Activated T-helper 17 cell treated with anti-CD3 and anti-CD28 coated beads, Interleukin-2, amount 50 U/mL, for 72 hours (primary cell): ENCODE measurements at places on chromosomes 5 and 9.
A peak's percentile ranks its signal among the peaks of the same experiment; 100 is the strongest.

GRCh38 chr9:106110483-106110882 is 416.1 kb downstream of the TMEM38B start:
- H3K4me3 ChIP-seq: no peak overlapping the region
- H3K27ac ChIP-seq: no peak overlapping the region
- no peaks in the 10 kb centered on the region for H3K36me3 ChIP-seq
- ATAC-seq: no peak
- H3K27me3 ChIP-seq: no peaks in the 10 kb centered on the region

DNA sequence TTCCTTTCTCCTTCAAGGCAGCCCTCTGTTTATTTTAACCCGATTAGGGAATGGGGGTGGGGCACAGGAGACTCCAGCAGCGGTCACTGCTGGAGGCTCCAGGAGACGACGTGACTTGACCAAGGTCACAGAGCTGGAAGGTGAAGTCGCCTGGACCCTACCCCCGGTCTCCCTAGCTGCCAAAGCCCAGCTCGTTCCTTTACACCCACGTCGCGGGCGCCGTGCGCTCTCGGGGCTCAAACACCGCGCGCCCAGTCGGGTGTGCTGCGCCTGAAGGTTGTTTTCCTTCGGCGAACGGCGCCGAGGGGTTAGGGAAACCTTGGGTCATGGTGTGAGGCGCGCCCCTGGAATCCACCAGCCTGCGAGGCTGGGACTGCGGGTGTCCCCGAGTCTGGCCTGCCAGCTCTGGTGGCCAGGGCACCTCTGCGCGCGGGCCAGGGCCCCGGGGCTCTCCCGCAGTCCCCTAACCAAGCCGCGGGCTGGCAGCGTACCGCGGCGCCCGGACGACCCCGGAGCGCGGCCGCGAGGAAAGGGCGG is 747 bp upstream of the UNC5A start:
- H3K27me3 ChIP-seq: peaks cover 63% of the 10 kb centered on the region
- peak overlapping the region; percentile 51 for H3K4me3 ChIP-seq
- ATAC-seq: no peak
- no peak overlapping the region for H3K27ac ChIP-seq
- H3K4me1 ChIP-seq: peaks cover 6% of the 10 kb centered on the region
- no peaks in the 10 kb centered on the region for H3K36me3 ChIP-seq

DNA sequence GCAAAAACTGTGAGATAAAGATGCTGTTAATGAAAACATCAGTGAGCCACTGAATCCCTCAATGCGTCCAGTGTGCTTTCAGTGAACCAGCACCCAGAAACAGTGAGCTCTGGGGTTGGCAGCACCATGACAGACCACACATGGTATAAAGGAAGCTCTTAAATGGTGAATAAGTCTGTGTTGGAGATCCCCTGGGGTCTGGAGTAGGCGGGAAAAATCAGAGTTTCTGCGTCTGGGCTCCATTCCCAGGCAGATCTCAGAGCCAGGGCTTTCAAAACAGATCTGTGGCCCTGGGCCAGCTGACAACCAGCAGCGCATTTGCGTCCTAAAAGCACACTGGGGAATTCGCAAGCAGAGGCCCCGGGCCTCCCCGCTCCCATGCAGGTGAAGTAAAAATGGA is 233.5 kb downstream of the FRMD3 start:
- H3K4me3 ChIP-seq: no peak overlapping the region
- H3K36me3 ChIP-seq: no peaks in the 10 kb centered on the region
- H3K4me1 ChIP-seq: peaks cover 8% of the 10 kb centered on the region
- no peak overlapping the region for H3K27ac ChIP-seq
- ATAC-seq: no peak

DNA sequence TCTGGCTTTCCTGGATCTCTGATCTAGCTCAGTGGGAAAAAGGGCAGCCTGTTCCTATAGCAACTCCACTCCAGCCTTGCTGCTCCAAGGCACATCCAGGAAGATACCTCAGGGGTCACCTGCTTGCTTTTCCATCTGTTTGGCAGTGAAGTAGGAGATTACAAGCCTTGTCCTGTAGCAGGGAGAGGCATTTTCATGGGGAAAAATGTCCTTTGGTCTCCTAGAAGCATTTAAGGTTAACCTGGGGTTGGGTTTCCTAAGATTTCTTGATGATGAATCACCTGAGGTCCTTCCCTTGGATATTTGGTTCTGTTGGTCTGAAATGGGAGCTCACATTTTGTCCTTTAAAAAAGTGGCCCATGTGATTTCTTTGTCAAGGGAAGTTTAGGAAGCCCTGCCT is 1.5 kb upstream of the TMEM174 start:
- no peaks in the 10 kb centered on the region for H3K36me3 ChIP-seq
- ATAC-seq: no peak
- peaks cover 56% of the 10 kb centered on the region for H3K27me3 ChIP-seq
- H3K27ac ChIP-seq: no peak overlapping the region

GRCh38 chr5:141669520-141669919 is 12.5 kb downstream of the ARAP3 start:
- no peak for ATAC-seq
- H3K4me1 ChIP-seq: peaks cover 4% of the 10 kb centered on the region
- no peak overlapping the region for H3K4me3 ChIP-seq
- H3K36me3 ChIP-seq: no peaks in the 10 kb centered on the region
- H3K27me3 ChIP-seq: no peaks in the 10 kb centered on the region

GRCh38 chr5:168347368-168348083 is 56.1 kb downstream of the WWC1 start:
- H3K27me3 ChIP-seq: no peaks in the 10 kb centered on the region
- peaks cover 3% of the 10 kb centered on the region for H3K4me1 ChIP-seq
- no peak overlapping the region for H3K27ac ChIP-seq
- no peaks in the 10 kb centered on the region for H3K36me3 ChIP-seq
- no peak for ATAC-seq

GRCh38 chr5:163369776-163370385 is 67.5 kb upstream of the CCNG1 start:
- H3K4me1 ChIP-seq: no peaks in the 10 kb centered on the region
- no peaks in the 10 kb centered on the region for H3K36me3 ChIP-seq
- H3K27me3 ChIP-seq: no peaks in the 10 kb centered on the region
- no peak overlapping the region for H3K4me3 ChIP-seq

DNA sequence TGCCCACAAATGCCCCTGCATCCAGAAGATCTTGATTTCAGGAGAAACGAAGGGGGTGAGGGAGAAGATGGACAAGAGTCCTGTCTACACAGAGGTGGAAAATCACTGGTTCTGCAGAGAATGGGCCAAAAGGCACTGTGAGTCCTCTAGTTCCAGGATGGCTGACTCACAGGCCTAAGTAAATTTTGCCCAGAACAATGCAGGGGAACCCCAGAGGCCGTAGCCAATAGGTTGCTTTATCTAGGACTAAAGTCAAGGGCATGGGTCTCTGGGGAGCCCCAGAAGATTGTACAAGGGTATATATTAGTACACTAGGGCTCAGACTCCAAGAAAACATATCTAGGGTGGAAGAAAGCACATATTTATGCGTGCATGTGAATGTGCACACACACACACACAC is 98.0 kb downstream of the SLIT3 start:
- H3K27ac ChIP-seq: no peak overlapping the region
- ATAC-seq: no peak
- H3K4me3 ChIP-seq: no peak overlapping the region
- H3K4me1 ChIP-seq: no peaks in the 10 kb centered on the region
- no peaks in the 10 kb centered on the region for H3K36me3 ChIP-seq

DNA sequence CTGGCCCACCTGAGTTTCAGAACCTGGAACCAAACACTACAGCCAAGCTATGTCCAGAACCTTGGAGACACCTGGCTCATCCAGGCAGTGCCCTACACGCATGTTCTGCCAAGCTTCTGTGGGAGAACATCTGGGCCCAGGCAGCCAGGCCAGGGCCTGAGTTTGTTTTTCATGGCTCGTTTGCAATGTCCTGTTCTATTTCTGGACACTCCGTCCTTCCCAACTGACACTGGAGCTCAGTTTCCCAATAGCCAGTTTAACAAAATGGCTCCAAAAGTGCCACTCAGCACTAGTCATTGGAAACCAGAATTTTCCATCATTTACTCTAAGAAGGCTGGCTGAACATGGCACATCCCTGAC is 38.6 kb downstream of the SH3RF2 start:
- H3K4me1 ChIP-seq: no peaks in the 10 kb centered on the region
- H3K4me3 ChIP-seq: no peak overlapping the region
- H3K27me3 ChIP-seq: peaks cover 7% of the 10 kb centered on the region
- H3K27ac ChIP-seq: no peak overlapping the region
- no peak for ATAC-seq

DNA sequence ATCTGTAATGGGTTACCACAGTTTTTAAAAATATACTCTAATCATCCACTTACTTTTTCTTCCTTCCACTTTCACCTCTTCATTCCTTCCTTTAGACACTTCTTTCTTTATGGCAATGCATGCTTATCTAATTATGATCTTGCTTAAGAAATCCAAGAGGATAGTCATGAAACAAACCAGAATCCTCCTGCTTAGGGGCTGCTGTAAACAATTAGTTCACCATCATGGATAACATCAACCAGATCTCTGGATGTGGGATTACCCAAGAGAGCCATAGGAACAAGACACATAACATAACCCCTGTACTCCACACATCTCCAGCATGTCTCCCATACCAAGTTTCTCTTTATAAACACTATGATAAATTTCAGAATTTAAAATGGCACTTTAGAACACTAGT is 713.4 kb upstream of the PTPRD start:
- no peaks in the 10 kb centered on the region for H3K36me3 ChIP-seq
- H3K4me1 ChIP-seq: no peaks in the 10 kb centered on the region
- no peaks in the 10 kb centered on the region for H3K27me3 ChIP-seq
- H3K27ac ChIP-seq: no peak overlapping the region
- no peak for ATAC-seq

- no peaks in the 10 kb centered on the region for H3K36me3 ChIP-seq
- H3K27me3 ChIP-seq: peaks cover 14% of the 10 kb centered on the region
- no peak overlapping the region for H3K4me3 ChIP-seq
- no peaks in the 10 kb centered on the region for H3K4me1 ChIP-seq
- no peak for ATAC-seq
- H3K27ac ChIP-seq: no peak overlapping the region
Observed at GRCh38 chr5:111742177-111742994, 14.6 kb downstream of the NREP start.

DNA sequence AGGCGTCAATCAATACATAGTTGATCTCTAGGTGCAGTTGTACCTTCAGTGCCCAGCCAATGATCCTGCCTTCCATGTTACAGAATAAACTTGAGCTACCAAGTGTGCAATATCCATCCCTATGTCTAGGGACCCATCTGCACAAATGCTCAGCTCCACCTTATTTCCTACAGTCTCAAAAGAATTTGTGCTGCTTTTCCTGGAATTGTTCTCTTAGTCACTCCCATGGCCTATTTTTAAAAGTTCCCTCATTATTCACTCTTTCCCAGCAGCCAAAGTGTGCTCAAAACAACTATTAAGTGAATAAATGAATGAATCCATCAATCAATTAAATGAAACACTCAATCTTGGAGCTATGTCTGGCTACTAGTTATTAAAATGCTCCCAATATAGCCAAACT is 14.7 kb downstream of the LIX1 start:
- H3K4me3 ChIP-seq: no peak overlapping the region
- no peaks in the 10 kb centered on the region for H3K36me3 ChIP-seq
- H3K27me3 ChIP-seq: peaks cover 29% of the 10 kb centered on the region

DNA sequence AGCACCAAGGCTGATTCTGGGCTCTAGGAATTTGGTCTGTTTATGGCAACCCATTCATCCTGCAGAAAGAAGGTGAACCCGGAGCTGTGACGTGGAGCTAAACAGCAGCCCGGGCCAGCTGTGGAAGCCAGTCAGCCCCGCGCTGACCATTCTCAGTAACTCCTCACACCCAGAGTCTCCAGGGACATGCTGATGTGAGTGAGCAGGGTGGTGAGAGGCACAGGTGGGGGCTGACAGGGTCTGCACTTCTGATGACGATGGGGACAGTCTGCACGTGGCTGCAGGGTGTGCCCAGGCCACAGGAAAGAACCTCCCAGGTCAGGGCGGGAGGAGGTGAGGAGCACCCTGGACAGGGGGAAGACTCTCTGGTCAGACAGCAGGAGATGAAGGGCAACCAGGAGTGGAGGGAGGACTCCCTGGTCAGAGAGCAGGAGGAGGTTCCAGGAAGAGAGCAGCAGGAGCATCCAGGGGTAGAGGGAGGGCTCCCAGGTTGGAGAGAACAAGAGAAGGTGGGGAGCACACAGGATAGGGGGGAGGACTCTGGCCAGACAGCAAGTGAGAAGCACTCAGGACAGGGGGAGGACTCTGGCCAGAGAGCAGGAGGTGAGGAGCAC is 26.1 kb upstream of the SLC6A3 start:
- no peak overlapping the region for H3K27ac ChIP-seq
- no peaks in the 10 kb centered on the region for H3K27me3 ChIP-seq
- no peak for ATAC-seq
- peaks cover 31% of the 10 kb centered on the region for H3K36me3 ChIP-seq
- H3K4me1 ChIP-seq: no peaks in the 10 kb centered on the region
- no peak overlapping the region for H3K4me3 ChIP-seq

DNA sequence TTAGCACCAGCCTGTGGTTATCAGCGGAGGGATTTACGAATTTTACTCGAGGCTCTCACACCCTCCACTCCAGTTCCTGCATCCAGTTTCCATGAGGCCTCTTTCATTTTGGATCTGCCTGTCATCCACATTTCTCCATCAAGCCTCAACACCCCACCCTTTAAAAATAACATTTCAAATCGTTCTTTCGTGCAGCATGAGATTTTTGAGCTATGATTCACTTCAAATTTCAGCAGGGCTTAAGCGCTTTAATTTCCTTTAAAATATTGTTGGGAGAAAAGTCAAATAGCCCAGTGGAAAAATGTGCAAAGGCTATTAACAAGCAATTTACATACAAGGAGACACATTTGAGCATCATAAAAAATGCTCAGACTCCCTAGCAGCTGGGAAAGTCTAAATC is 103.2 kb downstream of the MSX2 start:
- H3K27me3 ChIP-seq: peaks cover 10% of the 10 kb centered on the region
- no peak overlapping the region for H3K27ac ChIP-seq

- no peaks in the 10 kb centered on the region for H3K36me3 ChIP-seq
- no peak for ATAC-seq
- peaks cover 5% of the 10 kb centered on the region for H3K27me3 ChIP-seq
- no peak overlapping the region for H3K4me3 ChIP-seq
- no peaks in the 10 kb centered on the region for H3K4me1 ChIP-seq
Observed at GRCh38 chr5:32833663-32834062, 122.5 kb downstream of the NPR3 start.

DNA sequence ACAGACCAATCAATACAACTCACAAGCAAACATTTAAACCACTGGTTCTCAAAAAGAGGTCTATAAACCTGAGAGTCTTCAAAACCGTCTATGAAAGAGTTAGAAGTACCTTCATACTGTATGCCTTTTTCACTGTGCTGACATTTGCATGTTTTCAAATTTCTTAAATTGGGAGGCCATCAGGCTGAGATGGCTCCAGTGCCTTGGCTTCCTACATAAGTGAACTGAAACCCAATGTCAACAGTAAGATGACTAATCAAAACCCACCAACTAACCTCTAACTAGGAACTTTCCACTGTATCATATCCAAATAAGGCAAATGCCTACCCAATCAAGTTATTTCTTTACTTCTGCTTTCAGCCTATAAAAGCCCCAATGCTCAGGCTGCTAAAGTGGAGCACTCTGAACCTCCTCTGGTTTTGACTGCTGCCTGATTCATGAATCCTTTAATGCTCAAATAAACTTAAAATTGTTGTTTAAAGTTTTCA is 35.1 kb downstream of the FAM13B start:
- H3K27me3 ChIP-seq: no peaks in the 10 kb centered on the region
- H3K36me3 ChIP-seq: peaks cover 75% of the 10 kb centered on the region
- H3K4me1 ChIP-seq: peaks cover 33% of the 10 kb centered on the region
- peak overlapping the region; percentile 79 for H3K4me3 ChIP-seq
- peak overlapping the region; percentile 92 for H3K27ac ChIP-seq
- peak; percentile 97 for ATAC-seq
